Breast epithelium (tissue), 4 donors: ENCODE measurements at places on chromosomes 1 and 21. TPM values are rescaled to one million over a fixed set of nuclear protein-coding genes. Genes with fewer than 3 reads are reported as not detected.

GRCh38 chr1:16151196-16151994 is 4.5 kb downstream of the EPHA2 start:
- no peak for DNase-seq

DNA sequence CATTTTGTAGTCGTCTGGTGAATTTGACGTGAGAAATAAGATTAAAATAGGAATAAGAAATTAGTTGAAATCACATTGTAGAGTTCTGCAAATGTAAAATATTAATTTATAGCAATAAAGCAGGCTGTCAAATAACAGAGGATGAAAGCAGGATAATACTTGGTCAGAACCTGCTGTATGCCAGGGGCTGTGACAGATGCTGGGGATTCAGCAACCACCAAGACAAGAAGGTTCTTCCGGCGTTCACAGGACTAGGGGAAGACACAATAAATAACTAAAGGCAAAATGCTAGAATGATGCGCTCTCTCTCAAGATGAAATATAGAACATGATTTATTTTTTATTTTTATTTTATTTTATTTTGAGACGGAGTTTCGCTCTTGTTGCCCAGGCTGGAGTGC is 6.8 kb upstream of the PARK7 start:
- DNase-seq: no peak

- DNase-seq: no peak
Observed at GRCh38 chr1:178048883-178049282, 45.0 kb upstream of the RASAL2 start.

DNA sequence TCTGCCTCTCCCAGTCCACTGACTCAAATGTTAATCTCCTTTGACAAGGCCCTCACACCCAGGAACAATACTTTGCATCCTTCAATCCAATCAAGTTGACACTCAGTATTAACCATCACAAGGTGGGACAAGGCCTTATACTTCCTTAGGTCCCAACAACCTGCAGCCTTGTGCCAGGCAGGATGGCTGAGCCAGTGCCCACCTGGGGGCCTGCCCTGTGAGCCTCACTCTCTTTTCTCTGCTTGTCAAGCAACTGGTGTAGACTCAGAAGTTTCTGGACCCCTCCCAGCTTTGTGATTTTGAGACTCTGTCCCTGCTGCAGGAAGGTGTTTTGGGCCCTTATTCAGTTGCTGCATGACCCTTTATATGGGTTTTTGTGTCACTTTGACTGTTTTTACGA is 310.0 kb upstream of the C1orf174 start:
- DNase-seq: no peak

- DNase-seq: no peak
Observed at GRCh38 chr21:37987668-37988067, 71.4 kb upstream of the KCNJ6 start.

DNA sequence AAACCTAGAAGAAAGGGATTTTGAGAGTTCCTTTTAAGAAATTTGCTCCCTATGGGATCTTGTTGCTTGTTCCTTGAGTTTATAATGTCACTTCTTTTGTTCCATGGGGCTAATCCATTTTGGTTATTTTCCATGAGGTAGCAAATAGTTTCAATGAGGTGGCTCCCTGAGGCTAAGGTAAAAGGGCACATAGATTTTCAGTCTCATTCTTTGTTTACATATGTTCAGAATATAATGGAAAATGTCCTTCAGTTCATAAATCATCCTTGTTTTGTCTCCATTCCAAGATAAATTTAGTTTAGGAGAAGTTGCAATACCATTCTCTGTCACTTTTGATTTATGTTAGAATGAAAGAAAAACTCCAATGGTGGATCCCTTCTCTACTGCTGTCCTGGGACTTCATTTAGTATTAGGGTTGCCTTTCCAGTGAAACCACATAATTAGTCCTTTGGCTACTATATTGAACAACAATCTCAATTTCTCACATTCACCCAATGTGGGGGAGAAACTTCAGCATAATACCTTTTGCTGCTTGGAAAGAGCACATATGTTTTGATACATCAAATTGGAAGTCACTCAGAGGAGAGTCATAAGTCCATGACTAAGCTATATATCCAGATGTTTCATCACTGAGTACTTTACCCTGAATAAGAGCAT is 80.9 kb upstream of the ADAMTS5 start:
- no peak for DNase-seq

- no peak for DNase-seq
Observed at GRCh38 chr21:22062472-22063139, 1064.4 kb downstream of the NCAM2 start.

DNA sequence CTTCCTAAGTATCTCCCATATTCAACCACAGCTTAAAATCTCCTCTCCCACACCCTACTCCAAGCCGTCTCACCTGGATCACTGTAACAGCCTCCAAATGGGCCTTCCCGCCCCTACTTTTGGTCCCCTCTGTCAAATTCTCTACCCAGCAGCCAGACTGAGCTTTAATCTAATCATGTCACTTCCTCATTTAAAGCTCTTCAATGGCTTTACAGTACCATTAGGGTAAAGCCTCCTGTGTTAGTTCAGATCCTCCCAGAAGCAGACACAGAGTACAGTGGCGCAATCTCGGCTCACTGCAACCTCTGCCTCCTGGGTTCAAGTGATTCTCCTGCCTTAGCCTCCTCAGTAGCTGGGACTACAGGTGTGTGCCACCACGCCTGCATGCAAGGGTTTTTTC is 46.8 kb upstream of the PSEN2 start:
- DNase-seq: no peak

DNA sequence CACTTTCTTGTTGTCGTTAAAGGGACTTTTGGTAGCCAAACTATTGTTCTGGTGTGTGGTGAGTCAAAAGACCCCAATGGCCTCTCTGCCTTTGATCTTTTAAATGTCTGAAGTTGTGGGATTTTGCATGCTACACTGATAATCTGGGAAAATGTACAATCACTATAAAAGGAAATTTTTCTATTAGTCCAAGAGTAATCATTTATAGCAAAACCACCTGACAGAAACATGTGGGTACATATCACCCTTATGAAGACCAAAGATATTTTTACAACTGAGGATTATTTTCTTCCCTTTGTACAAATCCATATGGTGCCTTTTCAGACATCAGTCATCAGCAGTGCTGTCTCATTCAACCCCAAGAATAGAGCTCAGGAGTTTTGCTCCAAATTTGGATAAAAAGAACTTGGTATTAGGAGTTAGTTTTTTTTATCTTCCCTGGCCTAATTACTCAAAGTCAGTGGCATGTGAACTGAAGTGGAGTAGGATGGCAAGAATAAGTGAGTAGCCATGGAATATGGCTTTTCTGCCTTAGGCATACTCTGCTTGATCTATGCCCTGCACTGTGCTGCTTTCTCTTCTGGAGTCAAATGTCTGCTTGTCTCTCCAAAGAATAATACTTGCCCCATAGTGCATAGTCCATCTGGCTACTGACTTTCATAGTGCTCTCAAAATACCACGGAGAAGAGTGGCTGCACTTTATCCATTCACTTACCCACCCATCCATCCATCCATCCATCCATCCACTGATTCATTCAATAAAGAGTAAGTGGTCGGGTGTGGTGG is 13.5 kb downstream of the GREM2 start:
- DNase-seq: no peak

- no peak for DNase-seq
Observed at GRCh38 chr1:30476476-30476875, 246.9 kb downstream of the MATN1 start.

Gene OR2T35
- total RNA-seq: not detected

Gene DCST2
- total RNA-seq: 3.3 TPM

Gene FBXO2
- 1.3 TPM for total RNA-seq
